ENCODE measurements at places on chromosomes 3 and 15. TPM values are rescaled to one million over a fixed set of nuclear protein-coding genes. Genes with fewer than 3 reads are reported as not detected.
A peak's percentile ranks its signal among the peaks of the same experiment; 100 is the strongest.

The CPNE4 gene
- polyA plus RNA-seq = 3.5 TPM

DNA sequence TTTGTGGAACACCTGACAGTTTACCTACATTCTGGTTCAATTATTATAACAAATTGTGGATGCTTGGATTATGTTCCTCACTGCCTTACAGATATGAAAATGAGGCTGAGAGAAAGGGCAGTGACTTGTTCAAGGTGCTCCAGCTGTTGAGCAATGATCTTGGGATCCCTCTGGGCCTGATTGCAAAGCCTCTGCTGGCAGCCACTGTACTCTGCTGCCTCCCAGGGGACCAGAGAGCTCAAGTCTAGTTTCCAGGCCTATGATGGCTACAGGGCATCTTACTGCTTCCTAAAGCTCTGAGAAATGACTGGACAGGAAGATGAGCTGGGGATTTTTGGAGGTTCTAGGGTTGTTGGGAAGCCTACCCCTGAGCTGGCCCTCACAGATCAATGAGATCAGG is 2.3 kb upstream of the SHC4 start:
- DNase-seq = peak; percentile 56

DNA sequence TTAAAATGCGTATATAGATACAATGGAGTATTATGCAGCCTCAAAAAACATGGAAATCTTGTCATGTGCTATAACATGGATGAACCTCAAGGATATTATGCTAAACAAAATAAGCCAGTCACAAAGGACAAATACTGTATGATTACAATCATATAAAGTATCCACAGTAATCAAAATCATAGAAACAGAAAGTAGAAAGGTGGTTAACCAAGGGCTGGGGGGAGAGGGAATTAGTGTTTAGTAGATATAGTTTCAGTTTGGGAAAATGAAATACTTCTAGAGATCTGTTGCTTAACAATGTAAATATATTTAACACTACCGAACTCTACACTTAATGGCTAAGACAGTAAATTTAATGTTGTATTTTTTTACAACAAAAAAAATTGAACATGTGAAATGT is 9.0 kb downstream of the TOP2B start:
- no peak for DNase-seq

- no peak for DNase-seq
Measured at GRCh38 chr15:57114070-57114469, 195.6 kb downstream of the TCF12 start.

- no peak for DNase-seq
Measured at GRCh38 chr3:73572368-73572767, 52.4 kb downstream of the PDZRN3 start.

The IL20RB gene
- polyA plus RNA-seq = 1.1 TPM

Data from A549 (cell line).